ENCODE measurements at places on chromosomes 4 and X.

- no peak for DNase-seq
Measured at GRCh38 chr4:104811727-104812126, 317.0 kb upstream of the CXXC4 start.

- no peak for DNase-seq
Measured at GRCh38 chrX:11768039-11768438, 10.0 kb downstream of the MSL3 start.

DNA sequence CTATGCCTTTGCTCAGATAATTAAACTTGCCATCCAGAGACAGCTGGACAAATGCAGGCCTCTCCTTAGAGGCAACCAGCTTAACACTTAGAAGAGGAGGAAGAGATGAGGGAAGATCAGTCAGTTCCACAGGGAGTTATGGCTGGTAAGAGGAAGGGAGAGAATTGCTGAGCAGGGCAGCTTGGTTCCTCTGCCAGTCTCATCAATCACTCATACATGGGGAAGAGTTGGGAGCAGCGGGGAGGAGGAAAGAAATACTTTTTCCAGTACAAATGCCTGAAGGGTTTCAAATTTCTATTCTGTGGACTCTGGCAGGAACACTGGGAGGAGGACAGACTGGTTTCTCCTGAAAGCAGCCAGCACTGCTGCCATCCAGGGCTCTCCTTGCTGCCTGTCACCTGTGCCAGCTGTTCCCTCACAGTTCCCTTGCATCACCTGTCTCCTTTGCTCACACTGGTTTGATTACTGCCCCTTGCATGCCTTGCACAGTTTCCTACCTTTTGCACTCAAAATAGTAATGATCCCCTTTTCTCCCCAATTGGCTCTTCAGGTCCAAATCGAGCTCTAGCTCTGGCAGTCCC lies 59.5 kb downstream of the PGRMC2 start:
- DNase-seq: no peak

- no peak for DNase-seq
Measured at GRCh38 chr4:173318648-173319211, 15.4 kb downstream of the HMGB2 start.

GRCh38 chrX:107542500-107542899 lies 85.8 kb upstream of the PRPS1 start:
- no peak for DNase-seq

DNA sequence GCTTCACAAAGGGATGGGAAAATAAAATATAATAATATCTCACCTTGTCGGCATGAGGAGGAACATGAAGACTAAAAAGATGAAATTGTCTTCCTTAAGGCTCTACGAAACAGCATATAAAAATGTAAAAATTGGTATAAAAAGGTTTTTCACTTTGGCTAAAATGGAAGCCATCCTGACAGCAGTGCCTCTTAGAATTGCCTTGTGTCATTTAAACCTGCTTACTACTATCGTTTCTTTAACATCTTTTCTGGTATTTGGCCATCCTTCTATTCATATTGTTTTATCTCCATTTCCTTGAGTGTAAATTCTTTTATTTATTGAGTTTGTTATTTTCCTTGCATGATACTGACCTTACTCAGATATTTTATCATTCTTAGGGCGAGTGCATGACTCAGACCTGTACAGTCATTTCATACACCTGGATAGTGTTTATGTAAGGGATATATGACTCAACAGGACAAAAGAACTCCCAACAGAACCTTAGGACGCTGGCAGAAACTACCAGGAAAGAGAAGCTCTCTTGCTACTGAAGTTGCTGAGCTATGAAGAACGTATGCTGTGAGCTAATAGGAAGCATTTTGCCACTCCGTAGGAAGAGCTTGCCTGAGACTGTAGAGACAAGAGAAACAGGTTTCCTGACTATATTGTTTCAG lies 5.8 kb upstream of the CDKN2AIP start:
- DNase-seq: peak; percentile 54

DNA sequence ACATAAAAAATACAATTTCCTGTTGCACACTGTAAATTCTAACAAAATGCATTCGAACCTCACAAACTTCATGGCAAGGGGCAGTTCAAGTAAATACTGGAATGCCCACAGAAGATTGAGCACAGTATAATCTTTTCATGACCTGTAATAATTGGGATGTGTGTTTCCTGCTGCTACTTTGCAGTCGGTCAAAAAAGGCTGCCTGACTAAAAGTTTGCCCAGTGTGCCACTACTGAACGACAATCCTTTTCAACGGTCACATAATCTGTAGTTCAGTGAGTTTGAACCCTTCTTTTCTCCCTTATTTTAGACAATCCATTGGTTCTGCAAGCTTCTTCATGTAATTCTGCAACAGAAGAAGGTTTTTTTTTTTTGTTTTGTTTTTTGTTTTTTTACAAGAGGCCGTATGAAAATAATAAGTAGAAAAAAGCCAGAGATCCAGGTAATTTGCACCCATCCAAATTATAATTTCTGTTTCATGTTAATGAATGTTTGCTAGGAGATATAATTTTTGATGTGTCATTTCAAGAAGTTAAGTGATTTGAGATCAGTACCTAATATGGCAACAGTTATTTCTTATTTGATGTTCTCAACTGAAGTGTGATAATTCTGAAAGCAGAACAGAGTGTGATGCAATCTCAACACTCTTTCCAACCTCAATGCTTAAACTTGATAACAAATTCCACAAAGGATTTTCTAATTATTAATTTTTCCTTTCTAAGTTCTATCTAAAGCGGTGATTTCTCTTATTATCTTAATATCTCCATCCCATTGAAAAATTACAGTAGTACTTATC lies 237.6 kb downstream of the FSTL5 start:
- no peak for DNase-seq

DNA sequence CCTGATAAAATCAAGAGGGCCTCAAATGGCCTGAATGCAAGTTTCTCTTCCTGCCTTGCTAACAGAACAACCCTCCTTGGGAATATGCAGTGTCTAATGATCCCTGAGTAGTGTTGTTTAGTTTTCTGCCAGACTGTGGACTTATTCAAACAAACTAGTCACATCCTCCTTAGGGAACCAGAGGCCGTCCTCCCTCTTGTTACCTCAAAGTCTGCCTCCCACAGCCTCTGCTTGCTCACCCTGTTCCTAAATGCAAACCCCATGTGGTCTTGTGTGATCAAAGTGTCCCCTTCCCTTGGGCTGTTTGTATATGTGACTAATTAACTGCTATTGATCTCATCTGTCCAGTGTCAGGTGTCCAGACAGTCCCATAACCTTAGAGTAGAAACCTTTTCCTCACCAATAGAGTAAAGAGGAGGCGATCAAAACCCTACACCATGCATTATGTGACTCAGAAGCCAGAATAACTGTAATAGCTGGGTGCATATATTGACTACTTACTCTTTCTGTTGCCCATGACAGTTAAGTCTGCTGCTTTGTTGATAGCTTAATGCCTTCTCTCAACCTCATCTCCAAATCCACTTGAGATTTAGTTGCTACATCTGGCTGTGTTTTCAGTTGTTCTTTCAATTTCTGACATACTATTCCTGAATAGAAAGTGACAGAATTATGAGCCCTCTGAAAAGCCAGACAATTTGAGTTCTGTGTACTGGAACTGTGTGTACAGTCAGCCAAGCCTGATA lies 473.0 kb upstream of the NWD2 start:
- no peak for DNase-seq

DNA sequence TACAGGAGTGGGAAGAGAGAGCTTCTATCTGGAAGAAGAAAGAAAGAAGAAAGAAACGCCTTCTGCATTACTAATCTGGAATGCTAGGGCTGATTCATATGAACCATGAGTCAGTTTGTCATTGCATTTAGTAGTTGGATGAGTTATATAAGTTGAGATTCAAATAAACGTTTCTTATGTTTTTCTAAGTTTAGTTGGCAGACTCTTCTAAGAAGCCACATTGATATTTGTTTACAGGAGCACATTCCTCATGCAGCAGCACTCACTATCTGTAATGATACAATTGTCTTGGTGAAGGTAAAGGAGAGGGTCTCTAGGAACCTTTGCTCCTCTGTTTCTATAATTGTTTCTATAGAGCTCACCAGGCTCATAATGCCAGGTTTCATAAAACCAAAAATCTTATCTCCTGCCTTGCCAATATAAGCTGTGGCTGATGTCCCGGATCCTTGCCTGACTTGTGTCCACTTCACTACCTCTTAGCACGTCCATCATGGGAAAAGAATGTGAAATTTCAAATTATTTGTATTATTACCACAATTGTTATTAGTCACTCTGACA lies 39.5 kb downstream of the HOPX start:
- DNase-seq: peak; percentile 98

DNA sequence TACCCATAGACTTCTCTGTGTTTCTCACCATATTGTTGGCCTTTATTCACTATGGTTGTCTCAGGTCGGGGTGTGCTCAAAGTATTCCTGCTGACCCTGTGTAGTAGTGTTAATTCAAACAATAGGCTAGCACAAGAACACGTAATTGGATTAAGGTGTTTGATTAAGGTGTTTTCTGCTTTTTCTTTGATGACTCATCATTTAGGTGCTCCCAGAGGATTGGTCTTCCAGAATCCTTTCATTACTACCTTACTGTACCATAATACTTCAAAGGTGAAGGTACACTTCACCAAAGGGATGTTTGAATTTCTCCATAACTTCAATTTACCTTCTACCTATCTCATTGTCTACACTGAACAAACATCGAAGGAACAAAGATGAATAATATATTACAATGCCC lies 121.7 kb upstream of the CCDC160 start:
- no peak for DNase-seq

Data from SJSA1 (cell line).